ENCODE measurements at places on chromosomes 3 and 15.

DNA sequence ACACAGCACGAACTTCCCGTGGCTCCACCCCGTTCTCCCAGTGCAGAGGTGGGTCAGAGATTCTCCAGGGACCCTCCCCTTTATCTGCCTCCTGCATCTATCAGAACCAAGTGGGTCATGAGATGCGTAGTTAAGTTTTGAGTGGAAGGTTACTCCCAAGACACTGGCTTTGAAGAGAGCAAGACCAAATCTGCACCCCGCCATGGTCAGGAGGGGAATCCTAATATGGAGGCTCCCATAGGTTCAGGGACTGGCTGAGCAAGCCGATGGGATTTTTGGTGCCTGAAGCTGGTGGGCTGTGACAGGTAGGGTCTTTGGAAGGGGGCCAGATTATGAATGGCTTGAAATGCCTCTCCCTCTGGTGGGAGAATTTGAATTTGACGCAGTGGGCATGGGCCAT is 207.0 kb upstream of the NR2E3 start:
- no peak for DNase-seq

GRCh38 chr3:114498539-114499370 is 204.9 kb downstream of the TIGIT start:
- DNase-seq = no peak

- no peak for DNase-seq
Measured at GRCh38 chr3:122928396-122929187, 99.0 kb downstream of the SEMA5B start.

DNA sequence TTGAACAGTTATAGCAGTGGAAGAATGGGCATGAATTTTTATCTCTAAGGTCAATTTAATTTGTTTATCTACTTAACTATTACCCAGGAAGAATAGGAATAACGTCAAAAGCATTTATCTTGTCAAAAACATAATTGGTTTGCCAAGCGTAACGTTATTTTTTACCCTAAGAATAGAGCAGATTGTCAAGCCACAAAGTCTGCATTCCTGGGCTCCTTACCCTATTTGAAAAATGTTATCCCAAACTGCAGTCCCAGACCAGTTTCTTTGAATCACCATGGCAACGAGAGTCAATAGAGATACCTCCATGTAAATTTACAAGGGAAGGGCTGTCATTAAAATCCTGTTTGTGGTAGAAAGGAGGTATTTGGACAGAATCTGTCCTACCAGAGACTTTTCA is 61.1 kb downstream of the CPNE4 start:
- no peak for DNase-seq

DNA sequence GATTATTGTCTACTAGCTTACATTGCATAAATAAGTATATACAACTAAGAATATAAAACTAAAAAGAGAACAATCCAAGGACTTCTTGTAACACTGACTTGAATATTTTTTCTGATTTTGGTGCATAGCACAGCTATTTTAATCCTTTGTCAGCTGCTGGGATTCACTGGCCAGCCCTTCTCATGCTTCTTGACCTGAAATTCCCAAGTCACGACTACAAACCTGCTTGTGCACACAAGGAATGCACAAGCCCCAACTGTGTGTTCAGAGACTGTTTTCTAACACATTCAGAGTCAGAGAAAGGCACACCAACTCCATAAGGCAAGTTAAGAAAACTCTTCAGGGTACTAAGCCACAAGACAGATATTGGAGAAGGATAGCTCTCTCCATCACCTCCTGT is 80.9 kb downstream of the TNIK start:
- DNase-seq = no peak
